NCI-H1417 treated with DMSO at 0.1 percent for 48 hours (cell line): ENCODE measurements at places on chromosomes 6 and 20.

GRCh38 chr6:16279243-16279642 lies 40.9 kb downstream of the GMPR start:
- no peak for DNase-seq

- no peak for DNase-seq
Measured at GRCh38 chr6:113999284-113999683, 28.3 kb upstream of the HDAC2 start.

DNA sequence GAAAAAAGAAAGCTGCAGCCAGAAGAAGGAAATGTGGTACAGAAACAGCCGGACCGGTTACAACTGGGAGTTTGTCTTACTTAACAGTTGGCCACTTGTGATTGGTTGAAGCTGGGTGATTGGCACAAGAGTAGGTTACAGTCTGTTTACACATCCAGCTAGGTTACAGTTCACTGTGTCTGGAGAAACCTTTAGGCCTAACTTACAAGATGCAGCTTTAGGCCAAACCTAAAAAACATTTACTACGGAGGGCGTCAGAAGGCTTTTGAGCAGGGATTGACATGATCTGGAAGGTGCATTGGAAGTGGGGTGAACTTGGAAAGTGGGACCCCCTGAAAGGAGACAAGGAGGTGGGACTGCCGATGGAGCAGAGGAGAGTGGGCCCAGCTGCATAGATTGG lies 122.3 kb downstream of the BANF2 start:
- no peak for DNase-seq

DNA sequence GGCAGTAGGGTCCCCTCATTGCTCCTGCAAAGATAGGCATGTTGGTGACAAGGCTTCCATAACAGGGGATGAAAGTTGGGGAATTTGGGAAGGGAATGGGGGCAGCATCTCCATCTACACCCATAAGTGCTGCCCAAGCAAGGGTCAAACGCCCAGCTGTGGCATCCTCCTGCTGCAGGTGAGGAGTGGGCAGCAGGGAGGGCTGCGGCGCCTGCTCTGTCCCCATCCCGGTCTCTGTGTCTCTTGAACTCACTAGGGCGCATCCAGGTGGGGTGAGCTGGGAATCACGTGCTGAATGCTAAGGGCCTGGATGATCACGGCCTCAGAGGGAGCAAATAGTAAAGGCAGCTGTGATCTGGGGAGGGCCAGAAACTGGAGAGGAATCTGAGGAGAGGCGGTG lies 9.1 kb downstream of the MICA start:
- no peak for DNase-seq

DNA sequence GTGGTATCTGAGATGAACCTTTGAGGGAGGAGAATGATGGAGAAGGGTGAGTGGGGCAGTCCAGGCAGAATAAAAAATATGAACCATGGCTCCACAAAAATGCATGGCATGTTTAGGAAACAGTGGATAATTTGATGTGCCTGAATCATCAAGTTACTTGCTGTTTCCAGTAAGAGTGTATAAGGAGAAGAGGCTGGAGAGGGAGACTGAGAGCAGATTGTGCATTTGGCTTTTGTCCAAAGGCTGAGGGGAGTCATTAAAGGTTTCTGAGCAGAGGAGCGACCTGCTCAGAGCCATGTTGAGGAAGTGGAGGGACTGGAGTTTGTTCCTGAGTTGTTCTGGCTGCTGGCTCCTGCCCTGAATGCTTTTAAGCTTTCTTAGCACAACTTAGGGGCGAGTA lies 6.1 kb downstream of the MMP24 start:
- DNase-seq: no peak
